NCI-H187 (cell line): ENCODE measurements at places on chromosomes 13 and 19.

GRCh38 chr19:47779524-47780214 lies 1.2 kb downstream of the SELENOW start:
- DNase-seq = no peak

DNA sequence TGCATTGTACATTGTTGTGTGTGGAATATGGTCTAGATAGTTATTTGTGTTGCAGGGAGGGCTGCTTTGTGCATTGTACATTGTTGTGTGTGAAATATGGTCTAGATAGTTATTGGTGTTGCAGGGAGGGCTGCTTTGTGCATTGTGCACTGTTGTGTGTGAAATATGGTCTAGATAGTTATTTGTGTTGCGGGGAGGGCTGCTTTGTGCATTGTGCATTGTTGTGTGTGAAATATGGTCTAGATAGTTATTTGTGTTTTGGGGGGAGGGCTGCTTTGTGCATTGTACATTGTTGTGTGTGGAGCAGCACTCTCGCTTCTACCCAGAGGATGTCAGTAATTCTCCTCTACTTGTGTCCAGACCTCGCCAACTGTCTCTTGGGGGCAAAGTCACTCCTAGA lies 36.3 kb upstream of the ZNF835 start:
- no peak for DNase-seq

DNA sequence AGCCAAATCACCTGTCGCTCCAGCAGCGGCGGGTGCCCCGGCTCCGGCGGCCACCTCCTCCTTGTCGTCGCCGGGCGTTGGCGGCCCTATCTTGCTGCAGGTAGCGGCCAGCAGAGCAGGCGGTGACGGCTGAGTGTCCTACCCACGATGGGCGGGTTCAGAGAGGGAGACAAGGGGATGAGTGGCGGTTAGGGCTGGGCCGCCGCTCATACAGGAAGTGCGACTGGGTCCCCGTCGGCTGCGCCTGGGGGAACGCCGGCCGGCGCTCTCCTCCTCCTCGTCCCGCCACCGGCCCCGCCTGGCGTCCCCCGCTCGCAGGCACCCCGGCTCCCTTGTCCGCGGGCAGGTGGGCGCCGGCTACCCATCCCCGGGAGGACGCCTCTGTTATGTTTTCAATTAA lies 1692.0 kb downstream of the SLITRK5 start:
- no peak for DNase-seq

GRCh38 chr13:49388091-49388635 lies 55.7 kb downstream of the CAB39L start:
- DNase-seq = no peak

GRCh38 chr13:89053418-89053817 lies 1382.2 kb downstream of the SLITRK5 start:
- DNase-seq = no peak

- DNase-seq = no peak
Observed at GRCh38 chr19:12886969-12887747, at the start of gene KLF1. KLF1 (minus strand) TSS chr19:12887201; CDS start chr19:12887140, 61 bp downstream.

- no peak for DNase-seq
Observed at GRCh38 chr19:28915737-28916460, 297.1 kb downstream of the UQCRFS1 start.

DNA sequence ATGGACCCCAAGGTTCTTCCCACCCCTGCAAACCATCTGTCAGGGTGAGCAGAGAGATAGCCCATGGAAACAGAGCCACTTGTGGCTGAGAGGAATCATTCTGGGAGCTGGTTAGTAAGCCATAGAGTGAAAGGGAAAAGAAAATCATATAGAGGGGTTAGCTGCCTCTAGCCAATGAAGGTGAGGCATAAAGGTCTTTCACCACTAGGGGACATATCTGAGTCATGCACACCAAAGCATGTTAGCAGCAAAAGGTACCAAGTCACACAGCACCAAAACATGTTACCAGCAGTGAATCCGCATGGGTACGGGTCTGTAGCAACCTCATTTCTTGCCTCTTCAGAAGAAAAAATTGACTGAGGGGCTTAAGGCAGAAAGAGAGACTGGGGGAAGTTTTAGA lies 76.7 kb upstream of the ZNF43 start:
- no peak for DNase-seq

DNA sequence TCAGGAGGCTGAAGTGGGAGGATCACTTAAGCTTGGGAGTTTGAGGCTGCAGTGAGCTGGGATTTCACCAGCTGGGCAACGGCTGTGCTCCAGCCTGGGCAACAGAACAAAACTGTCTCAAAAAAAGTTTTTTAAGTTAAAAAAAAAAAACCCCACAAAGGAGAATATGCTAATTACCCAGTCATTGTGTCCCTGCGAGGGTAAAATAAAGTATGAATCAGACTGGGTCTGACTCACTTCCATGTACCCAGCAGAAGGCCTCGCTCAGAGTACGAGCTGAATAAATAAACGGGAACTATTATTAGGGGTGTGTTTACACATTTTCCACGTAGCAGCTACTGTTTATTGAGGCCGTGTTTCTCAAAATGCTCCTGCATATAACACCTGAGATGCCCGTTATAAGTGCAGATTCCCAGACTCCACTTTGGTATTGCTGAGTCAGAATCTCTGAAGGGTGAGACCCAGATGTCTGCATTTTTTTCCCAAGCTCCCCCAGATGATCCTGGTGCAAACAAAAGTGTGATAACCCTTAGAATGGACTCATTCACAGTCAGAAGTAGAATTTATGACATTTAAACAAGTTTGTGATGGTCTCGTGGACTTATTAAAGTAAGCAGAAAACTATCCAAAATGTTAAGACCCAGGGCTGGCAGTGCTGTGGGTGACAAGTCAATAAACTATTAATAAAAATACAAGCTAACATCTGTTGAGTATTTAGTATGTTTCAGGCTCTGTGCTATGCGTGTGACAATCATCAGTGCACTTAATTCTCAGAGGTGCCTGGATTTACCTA lies 28.2 kb downstream of the KCNC3 start:
- no peak for DNase-seq

DNA sequence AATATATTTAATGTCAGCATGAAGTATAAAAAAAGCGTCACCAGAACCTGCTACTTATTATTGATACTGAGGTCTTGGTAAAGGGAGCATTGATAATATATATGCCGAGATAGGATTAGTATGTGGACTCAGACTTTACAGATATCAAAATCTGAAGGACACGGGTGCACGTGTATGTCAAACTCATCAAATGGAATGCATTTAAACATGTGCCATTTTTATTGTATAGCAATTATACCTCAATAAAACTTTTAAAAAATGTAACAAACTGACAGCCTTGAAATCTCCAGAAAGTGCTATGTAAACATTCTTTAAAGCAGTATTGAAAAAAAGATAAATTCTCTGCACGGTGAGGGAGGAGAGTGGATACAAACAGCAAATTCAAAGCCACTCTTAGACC lies 157.9 kb downstream of the RNF17 start:
- no peak for DNase-seq

DNA sequence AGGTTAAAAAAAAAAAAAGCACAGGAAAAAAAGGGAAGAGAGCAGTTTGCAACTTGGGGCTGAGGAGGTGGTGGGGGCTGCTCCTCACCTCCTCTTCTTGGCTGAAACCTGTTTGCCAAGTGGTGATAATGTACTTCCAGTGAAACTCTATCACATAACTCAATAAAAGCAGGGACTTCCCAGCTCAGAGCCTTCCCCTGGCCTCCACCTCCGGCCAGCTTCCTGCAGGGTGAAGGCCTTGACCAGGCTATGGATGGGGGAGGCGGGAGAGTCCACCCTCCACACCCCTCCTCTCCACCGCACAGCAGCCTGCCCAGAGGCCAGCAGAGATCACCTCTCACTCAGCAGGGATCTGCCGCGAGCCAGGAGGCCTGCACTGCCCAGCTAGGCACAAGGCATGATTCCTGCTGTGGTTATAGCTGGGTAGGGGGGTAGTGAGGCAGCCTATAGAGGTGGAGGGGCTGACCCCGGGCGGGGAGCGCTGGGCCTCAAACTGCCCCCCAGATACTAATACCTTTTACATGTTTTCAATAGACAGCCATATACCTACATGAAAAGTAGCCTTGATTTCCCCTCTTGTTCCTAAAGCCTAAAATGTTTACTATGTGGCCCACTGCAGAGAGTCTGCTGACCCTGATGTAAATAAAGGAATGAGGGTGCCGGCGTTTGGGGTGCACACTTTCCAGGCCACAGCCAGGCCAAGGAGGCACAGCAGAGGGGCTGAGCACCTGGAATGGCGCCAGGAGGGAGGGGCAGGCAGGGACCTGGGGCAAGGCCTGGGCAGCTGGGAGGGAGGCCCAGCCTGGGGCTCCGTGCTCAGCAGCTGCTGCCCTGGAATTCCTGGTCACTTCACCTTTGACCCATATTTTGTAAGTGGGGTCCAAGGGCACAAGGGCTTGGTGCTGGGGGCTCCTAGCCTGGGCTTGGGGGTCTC lies 10.3 kb downstream of the ZNF787 start:
- DNase-seq = no peak

DNA sequence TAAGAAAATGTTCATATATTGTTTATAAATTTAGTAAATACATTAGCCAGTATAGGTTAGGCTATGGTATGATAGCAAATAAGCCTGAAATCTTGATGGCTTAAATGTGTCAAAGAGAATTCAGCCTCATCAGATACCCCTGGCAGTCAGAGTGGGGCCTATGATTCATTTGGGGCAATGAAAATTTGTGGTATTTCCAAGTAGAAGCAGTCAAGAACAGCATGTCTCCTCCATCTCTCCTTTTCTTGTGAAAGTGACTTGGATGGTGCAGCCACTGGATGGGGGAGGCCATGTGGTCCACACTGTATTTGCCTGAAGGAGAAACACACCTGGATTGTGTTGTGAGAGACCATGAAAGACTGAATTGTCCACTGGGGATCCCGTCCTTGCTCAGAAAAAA lies 82.7 kb downstream of the DLEU7 start:
- no peak for DNase-seq

- no peak for DNase-seq
Observed at GRCh38 chr13:101838323-101838722, 385.8 kb downstream of the ITGBL1 start.

GRCh38 chr13:51630288-51630615 lies 46.0 kb downstream of the WDFY2 start:
- DNase-seq = no peak

DNA sequence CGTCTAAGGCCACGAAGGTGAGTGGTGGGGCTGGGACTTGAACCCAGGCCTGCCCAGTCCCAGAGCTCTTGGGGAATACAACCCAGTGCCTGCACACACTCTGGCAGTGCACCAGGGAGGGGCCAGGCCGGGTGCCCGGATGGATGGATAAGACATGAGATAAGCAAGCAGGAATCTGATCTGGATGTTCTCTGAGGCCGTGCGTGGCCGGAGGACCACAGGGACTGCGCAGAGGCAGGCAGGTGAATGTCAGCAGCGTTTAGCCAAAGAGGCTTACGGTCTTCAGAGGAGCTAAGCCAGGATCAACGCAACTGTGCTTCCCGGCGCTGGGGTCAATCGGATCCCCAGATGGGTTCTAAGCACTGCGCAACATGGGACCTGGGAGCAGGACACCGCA lies 1.5 kb downstream of the ZNF787 start:
- no peak for DNase-seq

DNA sequence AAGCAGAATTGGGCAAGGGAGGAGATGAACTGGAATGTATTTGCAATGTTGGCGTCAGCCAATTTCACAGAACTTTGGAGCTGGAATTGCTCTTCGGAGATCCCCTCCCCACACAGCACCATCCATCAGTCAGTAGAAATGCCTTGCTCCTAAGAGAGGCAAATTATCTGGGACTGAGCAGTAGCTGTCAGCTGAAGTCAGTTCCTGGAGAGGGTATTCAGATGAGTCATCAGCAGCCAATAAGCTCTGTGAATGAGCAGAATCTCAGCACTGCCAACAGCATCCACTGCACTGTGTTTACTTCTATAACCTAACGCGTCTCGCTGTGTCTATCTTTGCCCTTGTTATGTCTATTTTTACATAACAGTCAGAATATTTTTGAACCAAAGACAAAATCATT lies 213.7 kb downstream of the SLITRK5 start:
- DNase-seq = no peak

DNA sequence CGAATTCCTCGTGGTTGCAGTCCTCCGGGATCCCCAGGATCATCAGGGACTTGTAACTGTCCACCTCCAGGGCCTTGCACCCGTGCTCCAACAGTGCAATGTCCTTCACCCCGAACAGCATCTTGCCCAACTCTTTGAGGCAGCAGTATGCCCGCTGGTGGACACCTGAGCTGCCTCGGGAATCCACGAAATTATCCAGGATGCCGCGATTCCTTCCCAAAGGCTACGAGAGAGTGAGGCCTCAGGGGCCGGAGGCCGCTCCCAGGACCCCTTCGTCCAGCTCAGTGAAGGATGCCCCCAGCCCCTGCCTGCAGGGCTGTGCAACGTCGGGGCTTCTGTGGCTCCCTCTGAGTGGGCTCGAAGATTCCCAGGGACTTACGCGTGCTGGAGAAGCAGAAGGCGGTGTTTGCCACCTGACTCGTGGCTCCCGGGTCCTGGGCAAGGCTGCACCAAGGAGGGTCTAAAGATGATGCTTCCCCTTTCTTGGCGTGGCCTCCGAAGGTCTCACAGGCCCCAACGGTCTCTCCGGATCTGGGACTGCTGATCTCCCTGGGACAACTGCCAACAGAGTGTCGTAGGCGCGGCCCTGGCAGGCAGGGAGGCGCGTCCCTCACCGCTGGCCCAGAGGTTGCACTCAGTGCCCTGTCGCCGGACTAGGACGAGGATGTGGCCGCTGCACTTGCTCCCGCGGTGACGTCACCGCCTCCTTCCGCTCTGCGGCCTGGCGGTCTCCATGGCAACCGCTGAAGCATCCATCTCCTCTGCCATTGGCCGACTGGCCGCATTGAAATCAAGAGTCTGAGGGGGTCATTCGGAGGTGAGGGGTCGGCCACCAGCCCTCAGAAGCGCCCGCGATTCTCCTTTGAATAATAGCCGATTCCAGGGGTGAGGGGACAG lies at the start of gene PNMA8C:
Gene PNMA8C, minus strand, starts transcription at position 698 of the 897 bp plus-strand sequence. Its CDS starts 577 bp downstream, at position 121.
- no peak for DNase-seq

DNA sequence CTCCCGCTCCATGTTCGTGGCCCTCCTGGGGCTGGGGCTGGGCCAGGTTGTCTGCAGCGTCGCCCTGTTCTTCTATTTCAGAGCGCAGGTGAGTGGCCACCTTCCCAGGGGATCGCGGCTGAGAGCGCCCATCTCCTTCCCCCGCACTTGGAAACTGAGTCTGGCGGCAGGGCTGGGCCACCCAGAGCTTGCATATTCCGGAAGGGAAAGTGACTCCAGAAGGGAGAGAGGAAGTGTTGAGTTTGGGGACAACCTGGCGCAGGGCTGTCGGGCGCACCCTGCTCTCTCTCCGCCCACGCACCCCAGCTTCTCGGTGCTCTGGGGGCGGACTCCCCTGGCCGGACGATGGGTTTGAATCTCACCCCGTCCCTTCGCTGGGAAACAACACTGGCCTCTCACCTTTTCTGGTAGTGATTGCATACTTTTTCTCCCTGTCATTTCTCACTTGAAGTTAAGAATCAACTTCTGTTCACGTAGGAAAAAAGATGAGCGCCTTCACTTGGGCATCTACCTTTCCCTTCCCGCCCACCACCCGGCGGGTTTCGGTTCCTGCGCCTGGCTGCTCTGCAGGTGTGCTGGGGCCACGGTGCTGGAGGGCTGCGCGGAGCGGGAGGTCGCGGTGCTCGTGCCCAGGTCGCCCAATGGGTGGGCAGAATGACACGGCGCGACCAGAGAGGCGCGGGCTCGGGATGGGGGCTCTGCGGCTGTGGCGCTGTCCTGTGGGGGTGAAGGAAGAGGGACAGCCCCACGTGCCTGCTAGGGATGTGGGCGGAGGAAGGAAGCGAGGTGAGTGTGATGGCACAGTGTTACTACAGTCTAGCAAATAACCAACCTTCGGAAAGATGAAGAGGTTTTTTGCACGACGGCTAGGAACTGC lies 721 bp downstream of the TNFSF11 start:
- no peak for DNase-seq
